ENCODE measurements at places on chromosomes 6 and 20. TPM values are rescaled to one million over a fixed set of nuclear protein-coding genes. Genes with fewer than 3 reads are reported as not detected.
A peak's percentile ranks its signal among the peaks of the same experiment; 100 is the strongest.

Gene PFDN4
- polyA plus RNA-seq, result 50.6 TPM

DNA sequence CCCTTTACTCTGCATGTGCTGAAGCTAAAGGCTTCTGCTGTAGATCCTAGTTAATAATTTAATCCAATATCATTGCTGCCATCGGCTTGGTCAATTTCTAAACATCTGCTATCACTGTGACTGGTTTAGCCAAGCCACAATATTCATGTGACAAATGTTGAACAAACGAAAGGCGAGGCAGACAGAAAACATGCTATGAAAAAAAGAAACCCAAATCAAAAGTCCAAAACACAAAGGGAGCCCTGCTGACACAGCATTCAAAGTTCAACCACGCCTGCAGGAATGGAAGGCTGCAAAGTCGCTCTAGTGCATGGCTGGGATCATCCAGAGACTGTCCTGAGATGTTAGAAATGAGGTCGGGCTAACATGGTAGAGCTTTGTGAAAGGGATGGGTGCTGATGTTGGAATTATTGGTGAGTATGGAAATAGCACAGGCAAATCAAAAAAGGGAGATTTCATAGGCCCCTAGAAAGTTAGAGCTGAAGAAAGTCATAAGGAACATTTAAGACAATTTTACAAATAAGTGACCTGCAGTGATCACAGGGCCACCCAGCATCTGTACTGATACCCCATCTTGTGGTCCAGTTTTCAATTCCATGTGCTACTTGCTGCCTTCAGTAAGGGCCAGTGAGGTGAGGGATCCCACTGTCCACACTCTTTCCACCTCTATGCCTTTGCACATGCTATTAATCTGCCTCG lies 8.8 kb upstream of the NHSL1 start:
- DNase-seq, result no peak

Gene PRR18
- 0.52 TPM for polyA plus RNA-seq

DNA sequence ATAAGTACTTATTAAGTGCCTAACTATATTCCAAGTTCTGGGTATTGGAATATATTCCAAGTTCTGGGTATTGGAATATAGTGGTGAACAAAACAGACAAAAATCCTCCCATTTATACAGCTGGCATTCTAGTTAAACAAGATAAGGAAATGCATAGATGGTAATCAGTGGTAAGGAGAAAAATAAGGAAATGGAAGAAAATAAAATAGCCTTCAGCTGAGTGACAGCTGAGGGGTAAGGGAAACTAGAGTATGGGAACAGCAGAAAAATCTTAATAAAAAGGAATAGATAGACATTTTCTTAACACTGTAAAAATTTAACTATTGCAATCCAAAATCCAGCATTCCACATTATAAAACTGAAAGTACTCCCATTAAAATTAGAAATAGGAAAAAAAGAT lies 17.2 kb upstream of the WFDC10A start:
- DNase-seq, result no peak

- no peak for DNase-seq
These were observed 68.4 kb downstream of the ATG5 start for GRCh38 chr6:106257195-106257594.

- DNase-seq, result peak; percentile 80
These were observed at the start of gene PHACTR2 for GRCh38 chr6:143677891-143678791. Gene PHACTR2, plus strand, starts transcription at chr6:143677965. Its CDS starts 199 bp downstream, at chr6:143678164.

DNA sequence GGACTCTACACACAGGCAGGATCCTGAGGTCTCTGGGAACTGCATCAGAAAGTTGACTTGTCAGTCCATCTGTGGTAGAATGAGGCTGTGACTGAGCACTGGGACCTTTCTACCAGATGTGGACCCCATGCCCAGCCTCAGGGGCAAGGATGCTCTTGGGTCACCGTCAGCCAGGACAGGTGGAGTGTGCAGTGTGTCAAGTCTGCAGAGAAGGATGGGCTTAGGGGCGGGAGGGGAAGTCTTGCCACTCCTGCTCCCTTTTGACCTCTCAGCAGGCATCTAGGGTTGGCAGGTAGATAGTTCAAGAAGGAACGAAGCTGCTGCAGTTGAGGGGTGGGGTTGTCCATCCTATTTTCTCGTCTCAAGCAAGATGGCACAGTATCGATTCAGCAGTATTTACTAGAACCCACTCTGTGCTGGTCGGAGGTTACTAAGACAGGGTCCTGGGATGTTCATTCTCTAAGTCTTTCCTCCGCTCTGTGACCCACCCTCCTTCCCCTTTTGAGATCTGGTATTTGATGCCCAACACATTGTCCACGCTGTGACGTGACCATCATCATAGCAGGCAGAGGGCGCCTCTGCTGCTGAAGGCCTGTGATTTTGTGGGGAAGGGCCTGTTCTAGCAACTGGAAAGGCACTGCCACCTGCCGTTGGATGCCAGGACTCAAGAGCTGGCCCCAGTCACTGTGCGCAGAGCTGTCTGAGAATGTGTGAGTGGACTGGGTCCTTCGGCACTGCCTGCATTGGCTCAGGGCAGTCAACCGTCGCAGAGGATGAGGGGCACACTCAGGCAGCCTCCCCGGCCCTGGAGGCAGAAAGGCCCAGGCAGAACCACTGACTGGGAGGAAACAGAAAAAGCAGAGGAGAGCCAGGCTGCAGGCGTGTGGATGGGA lies 23.2 kb downstream of the RBCK1 start:
- peak; percentile 55 for DNase-seq
